Stimulated activated CD8-positive, alpha-beta memory T cell treated with anti-CD3 and anti-CD28 coated beads, Interleukin-15, amount 100 ng/mL, for 1 hour (primary cell): ENCODE measurements at places on chromosomes 11 and 22.

DNA sequence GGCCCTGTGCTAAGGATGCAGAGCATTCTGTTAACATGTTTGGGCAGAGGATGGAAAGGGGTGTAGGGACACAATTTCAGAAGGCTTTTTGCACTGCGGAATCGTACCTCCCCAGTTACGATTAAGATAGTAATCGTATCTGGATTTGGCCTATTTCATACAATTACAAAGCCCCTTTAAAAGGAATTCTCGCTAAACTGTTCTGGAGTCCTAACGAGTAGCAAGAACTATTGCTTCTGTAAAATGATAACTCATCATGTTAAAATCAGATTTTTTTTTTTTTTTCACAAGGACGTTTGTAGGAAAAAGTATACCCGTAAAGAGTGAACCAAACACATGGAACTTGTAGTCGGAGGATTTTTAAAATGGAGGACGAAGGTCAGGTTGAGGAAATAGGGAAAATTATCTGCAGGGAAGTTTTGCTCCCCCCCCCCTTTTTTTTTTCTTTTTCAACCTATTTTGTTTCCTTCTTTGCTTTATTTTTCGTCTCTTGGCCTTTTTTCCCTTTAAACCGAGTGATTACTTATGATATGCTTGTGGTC, 934 bp downstream of the HSD17B12 start:
- no peak for DNase-seq

DNA sequence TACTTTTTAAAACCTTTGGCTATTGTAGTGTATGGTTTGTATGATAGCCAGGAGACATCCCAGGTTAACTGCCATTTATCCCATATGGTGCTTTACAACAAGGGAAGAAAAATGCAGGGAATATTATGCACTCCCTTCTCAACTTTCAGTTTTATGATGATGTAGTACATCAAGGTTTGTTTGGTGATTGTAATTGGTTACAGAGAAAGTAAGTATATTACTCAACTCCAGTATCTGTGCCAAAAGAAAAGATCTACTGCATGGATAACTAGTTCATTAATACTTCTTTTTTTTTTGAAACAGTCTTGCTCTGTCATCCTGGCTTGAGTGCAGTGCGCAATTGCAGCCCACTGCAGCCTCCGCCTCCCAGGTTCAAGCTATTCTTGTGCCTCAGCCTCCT, 65.3 kb downstream of the BCL2L13 start:
- no peak for DNase-seq

DNA sequence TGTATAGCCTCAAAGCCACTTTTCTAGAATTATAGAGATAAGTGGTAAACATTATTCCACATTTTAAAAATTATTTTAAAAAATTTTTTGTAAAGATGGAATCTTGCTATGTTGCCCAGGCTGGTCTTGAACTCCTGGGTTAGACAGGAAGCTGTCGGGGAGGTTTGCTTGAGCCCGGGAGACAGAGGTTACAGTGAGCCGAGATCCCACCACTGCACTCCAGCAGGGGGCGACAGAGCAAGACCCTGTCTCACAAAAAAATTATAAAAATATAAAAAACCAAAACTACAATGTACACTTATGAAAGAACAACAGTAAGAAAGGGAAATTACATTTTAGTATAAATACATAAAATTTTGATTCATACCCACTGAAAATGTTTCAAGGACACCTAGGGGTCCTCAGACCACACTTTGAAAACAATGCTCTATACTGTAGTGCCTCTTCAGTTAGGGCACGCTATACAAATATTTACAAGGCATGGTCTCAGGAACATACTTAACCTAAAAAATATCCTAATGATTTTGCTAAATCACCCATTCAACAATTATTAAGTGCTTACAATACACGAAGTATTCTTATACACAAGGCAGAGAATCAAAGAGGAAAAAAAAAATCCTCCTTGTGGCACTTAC, 111.2 kb downstream of the MRTFA start:
- peak; percentile 58 for DNase-seq

DNA sequence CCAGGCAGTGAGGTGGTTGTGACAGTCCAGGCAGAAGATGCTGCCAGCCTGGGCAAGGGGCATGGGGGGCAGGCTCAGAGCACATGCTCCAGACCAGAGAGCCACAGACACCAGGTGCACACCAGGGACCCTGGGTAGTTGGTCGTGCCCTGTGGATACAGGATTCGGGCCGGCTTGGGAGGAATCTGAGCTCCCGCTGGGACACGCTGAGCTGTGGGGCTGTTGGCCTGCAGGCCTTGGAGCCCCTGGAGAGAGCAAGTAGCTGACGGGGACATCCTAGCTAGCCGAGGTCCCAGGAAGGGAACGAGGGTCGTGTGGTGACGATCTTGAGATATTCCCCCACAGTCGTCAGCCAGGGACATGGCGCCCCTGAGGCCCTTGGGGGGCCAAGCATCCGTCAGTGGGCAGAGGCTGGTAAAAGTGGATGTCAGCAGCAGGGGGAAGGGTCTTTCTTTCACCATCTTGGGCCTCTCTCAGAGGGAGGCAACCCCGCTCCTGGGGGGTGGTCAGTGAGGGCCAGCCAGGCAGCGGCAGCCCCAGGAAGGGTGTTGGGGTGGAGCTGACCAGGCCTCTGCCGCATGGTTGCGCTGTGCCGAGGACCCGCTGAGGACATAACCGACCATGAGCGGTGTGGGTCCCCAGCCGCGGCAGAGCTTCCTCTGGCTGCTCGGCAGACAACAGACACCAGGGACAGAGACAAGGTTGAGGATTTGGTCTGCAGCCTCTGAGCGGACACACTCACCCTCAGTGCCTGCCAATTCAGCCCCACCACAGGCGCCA, 44.0 kb downstream of the CDKN1C start:
- no peak for DNase-seq

GRCh38 chr11:62142921-62143320, 19.1 kb downstream of the INCENP start:
- no peak for DNase-seq

GRCh38 chr11:31812383-31813381, 1.6 kb upstream of the PAX6 start:
- DNase-seq = no peak

DNA sequence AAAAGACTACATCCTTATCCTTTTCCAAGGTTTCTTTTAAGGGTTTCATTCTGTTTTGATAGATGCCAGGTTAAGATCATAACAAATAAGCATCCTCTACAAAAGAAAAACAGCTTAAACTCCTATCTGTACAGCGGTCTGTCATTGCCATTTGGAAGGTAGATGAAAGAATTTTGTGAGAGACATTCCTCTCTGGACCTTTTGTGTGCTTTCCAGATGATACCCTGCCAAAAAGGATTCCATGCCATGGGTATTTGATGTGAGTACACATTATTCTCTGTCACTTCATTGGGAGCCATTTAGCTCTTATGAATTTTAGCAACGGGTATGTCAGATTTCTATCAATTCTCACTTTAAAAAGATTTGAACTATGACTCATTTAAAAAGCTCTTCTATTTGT, 153.7 kb downstream of the GRIA4 start:
- no peak for DNase-seq

DNA sequence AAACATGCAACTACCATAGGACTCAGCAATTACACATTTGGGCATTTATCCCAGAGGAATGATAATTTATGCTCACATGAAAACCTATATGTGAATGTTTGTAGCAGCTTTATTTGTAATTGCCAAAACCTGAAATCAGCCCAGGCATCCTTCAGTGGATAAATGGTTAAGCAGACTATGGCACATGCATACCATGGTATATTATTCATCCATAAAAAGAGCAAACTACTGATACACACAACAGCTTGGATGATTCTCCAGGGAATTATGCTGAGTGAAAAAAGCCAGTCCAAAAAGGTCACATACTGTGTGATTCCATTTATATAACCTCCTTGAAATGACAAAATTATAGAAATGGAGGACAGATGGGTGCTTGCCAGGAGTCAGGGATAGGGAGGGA, 86.7 kb downstream of the ALX4 start:
- no peak for DNase-seq

- DNase-seq = no peak
Measured at GRCh38 chr11:16572945-16573344, 165.5 kb upstream of the C11orf58 start.

DNA sequence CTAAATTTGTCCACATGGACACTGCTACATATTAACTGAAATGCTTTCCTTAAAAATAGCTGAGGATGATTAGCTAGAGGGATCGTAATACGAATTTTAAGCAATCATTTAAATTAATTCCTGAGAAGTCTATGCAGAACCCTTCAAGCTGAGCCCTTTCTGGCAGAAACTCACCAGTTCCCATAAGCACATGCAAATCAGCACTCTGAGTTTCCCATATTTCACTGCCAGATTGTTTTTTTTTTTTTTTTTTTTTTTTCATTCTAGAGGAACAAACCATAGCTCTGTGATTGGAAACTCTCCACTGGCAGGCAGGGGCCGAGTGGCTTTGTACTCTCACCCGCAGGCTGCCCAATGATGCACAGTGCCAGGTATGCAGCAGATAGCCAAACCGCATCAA, 145.6 kb downstream of the EFCAB6 start:
- no peak for DNase-seq

- DNase-seq = no peak
Measured at GRCh38 chr11:73454987-73455386, 78.8 kb downstream of the RELT start.

DNA sequence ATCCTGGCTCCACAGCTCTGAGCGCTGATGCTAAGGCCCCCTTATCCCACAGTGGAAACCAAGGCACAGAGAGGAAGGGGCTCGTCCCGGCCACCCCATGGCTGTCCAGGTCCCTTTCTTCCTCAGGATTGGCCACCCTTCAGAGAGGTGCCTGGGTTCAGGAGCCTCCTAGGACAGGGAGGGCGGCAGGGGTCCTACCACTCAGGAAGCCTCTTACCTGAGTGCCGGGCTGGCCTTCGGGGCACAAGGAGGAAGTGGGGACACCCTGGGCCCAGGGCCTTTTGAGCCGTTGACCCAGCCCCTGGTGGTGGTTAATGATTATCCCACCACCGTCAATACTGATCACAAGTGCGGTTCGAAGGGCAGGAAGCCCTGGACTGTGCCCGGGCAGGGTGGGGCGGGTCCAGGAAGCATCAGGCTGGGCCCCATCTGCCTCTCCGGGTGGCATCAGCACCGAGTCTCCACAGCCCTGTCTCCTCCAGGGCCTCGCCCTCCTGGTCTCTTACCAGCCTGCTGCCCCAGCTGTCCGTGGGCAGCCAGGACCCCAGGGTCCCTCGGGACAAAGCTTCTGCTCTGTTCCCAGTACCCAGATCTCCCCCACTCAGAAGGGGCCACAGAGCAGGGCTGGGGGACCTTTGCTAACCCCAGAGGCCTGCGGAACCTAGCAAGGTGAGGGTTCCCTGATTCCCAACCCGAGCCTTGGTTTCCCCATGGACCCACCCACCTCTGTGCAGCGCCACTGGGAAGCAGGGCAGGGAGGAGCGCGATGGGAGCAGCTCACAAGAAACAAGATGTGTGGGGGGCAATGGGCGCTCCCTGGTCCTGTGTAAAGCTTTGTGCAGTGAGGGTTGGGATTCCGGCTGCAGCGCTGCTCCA, 15.0 kb upstream of the EHD1 start:
- DNase-seq = no peak

DNA sequence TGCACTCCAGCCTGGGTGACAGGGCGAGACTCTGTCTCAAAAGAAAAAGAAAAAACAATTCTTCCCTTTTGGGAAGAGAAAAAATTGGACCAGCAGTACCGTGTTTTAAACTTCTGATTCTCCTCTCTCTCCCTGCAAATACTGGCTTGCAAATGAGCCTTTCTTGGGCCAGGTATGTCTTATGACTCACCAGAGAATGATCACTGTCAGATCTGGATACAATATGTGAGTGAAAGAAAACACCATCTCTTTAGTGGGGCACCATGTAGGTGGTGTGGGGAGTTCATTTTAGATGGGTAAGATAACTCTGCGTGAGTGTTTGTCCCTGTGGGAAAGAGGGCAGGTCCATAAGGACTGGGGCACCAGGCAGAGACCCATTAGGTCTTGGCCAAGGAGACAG, 2.4 kb upstream of the SCGB2A2 start:
- DNase-seq = no peak

- no peak for DNase-seq
Measured at GRCh38 chr11:126522152-126522551, 166.7 kb downstream of the ST3GAL4 start.

DNA sequence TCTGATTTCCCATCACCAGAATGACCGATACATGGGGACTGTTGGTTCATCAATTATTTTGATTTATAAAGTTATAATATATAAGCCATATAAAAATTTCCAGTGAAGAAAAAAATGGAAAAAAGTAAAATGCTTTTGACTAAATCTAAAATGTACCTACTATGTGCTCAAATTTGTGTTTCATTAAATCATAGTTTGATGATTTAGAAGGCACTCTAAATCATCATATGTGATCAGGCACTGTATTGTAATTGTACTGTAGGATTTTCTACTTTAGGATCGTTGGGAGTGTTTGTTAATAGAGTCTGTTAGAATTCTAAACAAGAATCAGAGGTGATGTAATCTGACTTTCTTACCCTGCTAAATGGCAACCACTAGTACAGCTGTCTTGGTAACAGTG, 2.4 kb downstream of the LIN7C start:
- DNase-seq = no peak

DNA sequence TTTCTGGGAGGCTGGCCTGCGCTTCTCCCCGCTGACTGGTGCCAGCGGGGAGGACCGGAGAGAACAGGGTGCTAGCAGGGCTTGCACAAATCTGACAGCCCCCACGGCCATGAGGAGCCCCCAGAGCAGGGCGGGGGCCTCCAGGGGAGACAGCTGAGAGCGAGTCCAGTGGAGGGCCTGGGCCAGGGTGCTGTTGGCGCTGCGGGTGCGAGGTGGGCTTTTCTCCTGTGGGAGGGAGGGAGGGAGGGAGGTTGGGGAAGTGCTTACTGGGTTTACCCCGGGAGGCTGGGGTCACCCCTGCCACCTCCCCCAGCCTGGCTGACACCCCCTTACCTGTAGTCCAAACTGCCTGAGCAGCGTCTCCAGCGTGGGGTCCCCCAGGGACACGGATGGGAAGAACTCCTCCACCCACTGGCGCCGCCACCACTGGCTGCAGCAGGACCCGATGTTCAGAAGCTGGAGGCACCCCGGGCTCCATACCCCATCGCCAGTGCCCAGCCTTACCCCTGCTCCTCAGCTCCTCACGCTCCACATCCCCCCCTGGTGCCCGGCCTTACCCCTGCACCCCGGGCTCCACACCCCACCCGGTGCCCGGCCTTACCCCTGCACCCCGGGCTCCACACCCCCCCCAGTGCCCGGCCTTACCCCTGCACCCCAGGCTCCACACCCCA, 3.9 kb downstream of the LMF2 start:
- no peak for DNase-seq
